ENCODE measurements at places on chromosomes 1 and 21. TPM values are rescaled to one million over a fixed set of nuclear protein-coding genes. Genes with fewer than 3 reads are reported as not detected.

Gene CELSR2
- polyA plus RNA-seq, result 7.3 TPM

Gene AADACL3
- polyA plus RNA-seq, result not detected

Gene RUNX3
- polyA plus RNA-seq, result not detected

DNA sequence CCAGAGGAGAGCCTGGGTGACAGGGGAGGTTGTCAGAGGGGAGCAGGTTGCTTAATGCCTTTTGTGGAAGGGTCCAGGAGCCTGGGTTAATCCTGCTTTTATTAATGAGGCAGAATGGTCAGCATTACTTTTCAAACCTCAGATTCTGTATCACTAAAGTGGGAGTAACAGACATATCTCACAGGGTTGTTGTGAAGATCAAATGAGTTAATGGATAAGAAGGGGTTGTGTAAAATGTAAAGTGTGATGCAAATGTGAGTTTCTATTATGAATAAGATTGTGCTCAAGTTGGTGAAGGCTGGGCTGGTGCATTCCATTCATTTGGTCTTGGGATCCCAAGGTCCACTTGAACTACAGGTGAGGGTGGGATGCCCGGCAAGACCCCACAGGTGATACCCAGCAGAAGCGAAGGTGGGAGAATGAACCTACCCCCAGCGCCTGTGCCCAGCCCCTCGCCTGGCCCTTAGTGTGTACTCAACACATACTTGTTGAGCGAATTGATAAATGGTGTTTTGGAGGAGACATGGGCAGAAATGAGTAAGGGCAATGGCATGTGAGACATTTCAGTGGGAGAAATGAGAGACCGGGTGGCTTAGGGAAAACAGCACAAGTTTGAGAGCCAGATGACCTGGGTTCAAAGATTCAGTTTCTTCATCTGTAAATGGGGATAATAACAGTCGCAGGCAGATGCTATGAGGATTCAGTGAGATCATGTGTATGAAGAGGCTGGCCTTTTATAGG lies 6.2 kb downstream of the SLC26A9 start:
- H3K36me3 ChIP-seq, result no peaks in the 10 kb centered on the region
- no peak overlapping the region for H3K4me3 ChIP-seq
- no peak for DNase-seq
- no peak overlapping the region for H3K27ac ChIP-seq

DNA sequence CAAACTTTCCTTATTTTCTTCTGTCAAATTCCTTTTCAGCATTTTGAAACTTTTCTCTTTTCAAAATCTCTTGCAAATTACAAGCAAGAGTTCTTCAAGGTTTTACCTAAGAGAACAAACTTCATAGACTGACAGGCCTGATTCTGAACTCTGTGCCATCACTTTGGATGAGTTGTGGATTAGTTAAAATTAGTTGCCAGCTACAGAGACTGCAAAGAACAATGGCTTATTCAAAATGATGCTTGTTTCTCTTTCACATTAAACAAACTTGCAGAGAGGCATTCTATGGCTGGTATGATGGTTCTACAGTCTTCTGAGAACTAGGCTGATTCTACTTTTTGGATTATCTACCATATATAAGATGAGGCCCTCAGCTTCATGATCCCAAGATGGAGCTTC lies 3.8 kb downstream of the LRRC8B start:
- no peaks in the 10 kb centered on the region for H3K36me3 ChIP-seq
- no peaks in the 10 kb centered on the region for H3K27me3 ChIP-seq
- no peak overlapping the region for H3K4me3 ChIP-seq
- no peak for DNase-seq

Gene ADAM30
- polyA plus RNA-seq, result not detected

DNA sequence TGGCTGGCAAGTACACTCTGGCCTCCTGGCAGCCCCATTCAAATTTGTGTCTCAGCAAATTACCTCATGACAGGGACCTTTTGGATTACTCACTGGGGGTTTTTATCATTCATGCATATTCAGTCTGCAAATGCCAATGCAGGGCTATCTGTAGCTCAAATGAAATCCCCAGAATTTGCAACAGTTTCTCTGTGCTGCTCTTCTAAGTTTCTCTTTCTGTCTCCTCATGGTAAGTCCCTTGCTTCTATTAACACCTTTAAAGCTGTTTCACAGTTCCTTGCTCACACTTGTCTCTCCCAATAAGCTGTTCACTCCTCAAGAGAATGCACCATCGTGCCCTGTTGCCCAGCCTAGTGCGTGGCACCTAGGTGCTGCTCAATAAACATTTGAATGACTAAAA lies 3.3 kb upstream of the FAM78B start:
- no peak for DNase-seq
- H3K4me3 ChIP-seq, result no peak overlapping the region
- no peak overlapping the region for H3K27ac ChIP-seq

GRCh38 chr1:158180741-158181576 lies at the start of gene CD1D:
CD1D (plus strand) TSS chr1:158180895; CDS start chr1:158181102, 207 bp downstream.
- H3K36me3 ChIP-seq, result no peaks in the 10 kb centered on the region
- peak within 1 kb of the TSS; percentile 79 for H3K4me3 ChIP-seq
- peaks cover 19% of the 10 kb centered on the region for H3K4me1 ChIP-seq
- H3K27ac ChIP-seq, result no peak within 1 kb of the TSS

- no peaks in the 10 kb centered on the region for H3K4me1 ChIP-seq
- no peak overlapping the region for H3K4me3 ChIP-seq
- H3K27me3 ChIP-seq, result peaks cover 14% of the 10 kb centered on the region
- no peak overlapping the region for H3K27ac ChIP-seq
- no peak for DNase-seq
Observed at GRCh38 chr1:207978441-207978840, 67.5 kb upstream of the CD34 start.

DNA sequence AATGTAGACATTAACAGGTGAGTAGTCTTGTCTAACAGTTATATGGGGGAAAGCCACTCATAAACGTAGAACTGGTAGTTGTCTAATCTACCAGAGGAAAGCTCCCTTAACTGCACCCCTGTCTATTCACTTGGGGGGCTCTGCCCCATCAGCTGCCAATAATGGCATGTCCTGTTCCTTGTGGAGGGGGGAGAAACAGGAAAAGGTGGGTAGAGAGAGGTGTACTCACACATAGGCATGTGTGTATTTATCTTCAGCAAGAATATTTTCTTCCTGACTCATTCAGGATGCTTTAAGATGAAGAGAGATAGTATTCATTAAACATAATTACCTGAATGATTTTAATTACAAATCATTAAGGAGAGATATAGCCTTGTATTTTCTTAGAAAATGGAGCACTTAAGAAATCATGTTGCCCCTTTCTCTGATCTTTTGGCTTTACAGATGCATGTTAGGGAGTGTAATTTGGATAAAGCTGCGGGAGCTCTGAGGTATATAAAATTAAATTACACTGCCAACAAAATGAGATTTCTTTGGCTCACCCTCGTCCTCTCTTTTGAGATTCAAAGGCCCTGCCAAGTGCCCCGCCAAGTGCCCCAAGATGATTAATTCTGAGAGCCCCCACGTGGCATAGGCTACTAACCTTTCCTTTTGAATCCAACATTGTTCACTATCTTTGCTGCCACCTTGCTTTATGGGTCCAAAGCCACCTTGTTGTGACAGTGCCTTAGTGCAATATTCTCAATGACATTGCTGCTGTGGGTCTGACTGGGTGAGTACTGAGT lies 286.3 kb upstream of the LYPLAL1 start:
- no peaks in the 10 kb centered on the region for H3K36me3 ChIP-seq
- H3K27ac ChIP-seq, result peak overlapping the region; percentile 5
- no peak for DNase-seq
- no peak overlapping the region for H3K4me3 ChIP-seq
- H3K27me3 ChIP-seq, result no peaks in the 10 kb centered on the region

Gene GRIK1
- polyA plus RNA-seq, result not detected

Gene CELF3
- polyA plus RNA-seq, result not detected

GRCh38 chr1:178434899-178435435 lies 61.8 kb downstream of the CLEC20A start:
- H3K27ac ChIP-seq, result no peak overlapping the region
- no peak overlapping the region for H3K4me3 ChIP-seq
- no peaks in the 10 kb centered on the region for H3K27me3 ChIP-seq
- DNase-seq, result no peak
- H3K36me3 ChIP-seq, result no peaks in the 10 kb centered on the region

DNA sequence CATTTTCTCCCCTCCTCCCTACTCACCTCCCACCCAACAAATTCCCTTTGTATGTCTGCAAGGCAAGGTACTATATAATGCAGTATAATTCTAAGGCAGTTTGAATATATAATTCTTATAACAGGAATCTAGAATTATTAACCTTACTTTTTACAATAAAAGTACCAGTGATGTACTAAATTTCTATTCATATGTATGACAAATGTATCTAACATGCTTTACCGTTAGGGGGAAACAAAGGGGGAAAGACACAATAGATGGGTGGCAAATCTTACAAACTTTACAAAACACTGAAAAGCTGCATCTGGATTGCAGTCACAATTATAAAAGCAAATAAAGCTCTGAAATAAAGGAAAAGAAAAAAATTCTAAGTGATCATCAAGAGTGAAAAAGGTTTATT lies 2.3 kb downstream of the PIK3R3 start:
- peaks cover 5% of the 10 kb centered on the region for H3K27me3 ChIP-seq
- no peak overlapping the region for H3K4me3 ChIP-seq
- peaks cover 12% of the 10 kb centered on the region for H3K4me1 ChIP-seq
- no peak overlapping the region for H3K27ac ChIP-seq
- no peaks in the 10 kb centered on the region for H3K36me3 ChIP-seq

Gene KCNA3
- polyA plus RNA-seq, result not detected

Gene OR2L2
- polyA plus RNA-seq, result 0.03 TPM

DNA sequence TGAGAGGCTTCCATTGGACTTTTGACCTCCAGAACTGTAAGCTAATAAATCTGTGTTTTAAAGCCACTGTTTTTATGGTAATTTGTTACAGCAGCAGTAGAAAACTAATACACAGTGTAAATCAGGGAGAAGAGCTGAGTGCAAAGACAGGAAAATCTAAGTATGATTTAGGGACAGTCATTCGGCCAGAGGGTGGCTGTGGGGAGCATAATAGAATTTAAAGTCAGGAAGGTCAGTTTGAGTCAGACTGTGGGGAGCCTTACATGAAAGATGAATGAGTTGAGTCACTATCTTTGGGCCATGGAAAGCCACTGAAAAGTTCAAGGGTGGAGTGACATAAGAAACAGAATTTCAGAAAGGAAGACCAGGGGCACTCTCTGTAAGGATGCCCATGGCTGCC lies 52.4 kb upstream of the SSX2IP start:
- H3K27me3 ChIP-seq, result no peaks in the 10 kb centered on the region
- no peaks in the 10 kb centered on the region for H3K4me1 ChIP-seq
- no peaks in the 10 kb centered on the region for H3K36me3 ChIP-seq
- DNase-seq, result no peak

- H3K4me1 ChIP-seq, result no peaks in the 10 kb centered on the region
- H3K27ac ChIP-seq, result no peak overlapping the region
- no peaks in the 10 kb centered on the region for H3K36me3 ChIP-seq
- DNase-seq, result no peak
- H3K4me3 ChIP-seq, result no peak overlapping the region
- H3K27me3 ChIP-seq, result no peaks in the 10 kb centered on the region
Observed at GRCh38 chr1:67960766-67961165, 89.7 kb downstream of the DIRAS3 start.

DNA sequence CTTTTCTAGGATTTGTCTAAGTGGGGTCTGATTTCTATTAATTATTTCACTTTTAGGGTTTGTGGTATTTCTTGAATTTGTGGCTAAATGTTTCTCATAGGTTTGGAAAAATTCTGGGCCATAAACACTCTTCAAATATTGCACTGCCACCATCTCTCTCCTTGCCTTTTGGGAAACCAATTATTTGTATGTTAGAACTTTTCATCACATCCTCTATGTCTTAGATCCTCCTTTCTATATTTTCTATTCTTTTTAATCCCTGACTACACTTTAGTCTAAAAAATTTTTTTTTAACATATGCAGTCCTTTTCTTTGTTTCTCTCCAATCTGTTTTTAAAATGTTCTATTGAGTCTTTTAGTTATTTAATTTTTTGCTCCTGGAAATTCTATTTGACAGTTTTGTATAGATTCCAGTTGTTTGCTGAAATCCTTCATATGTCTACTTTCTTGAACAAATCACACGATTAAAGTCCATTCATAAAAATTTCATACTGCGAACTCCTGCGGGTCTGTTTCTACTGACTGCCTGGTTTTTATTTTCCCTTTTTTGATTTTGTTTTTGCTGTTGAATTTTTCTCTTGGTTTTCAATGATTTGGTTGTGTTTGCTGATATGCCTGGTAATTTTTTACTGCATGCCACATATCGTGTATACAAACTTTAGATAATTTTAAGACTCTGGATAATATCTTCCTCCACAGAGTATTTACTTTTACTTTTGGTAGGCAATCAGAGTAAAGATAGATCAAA lies 143.1 kb downstream of the COQ8A start:
- no peak for DNase-seq
- no peaks in the 10 kb centered on the region for H3K36me3 ChIP-seq
- H3K4me3 ChIP-seq, result no peak overlapping the region
- H3K27me3 ChIP-seq, result no peaks in the 10 kb centered on the region
- no peak overlapping the region for H3K27ac ChIP-seq

- no peak overlapping the region for H3K4me3 ChIP-seq
- no peaks in the 10 kb centered on the region for H3K27me3 ChIP-seq
- no peaks in the 10 kb centered on the region for H3K36me3 ChIP-seq
- no peaks in the 10 kb centered on the region for H3K4me1 ChIP-seq
Observed at GRCh38 chr1:159282118-159282517, 20.0 kb upstream of the FCER1A start.

Gene SPEN
- polyA plus RNA-seq, result 4.9 TPM

Gene CD48
- polyA plus RNA-seq, result 0.30 TPM

- H3K27ac ChIP-seq, result no peak overlapping the region
- H3K27me3 ChIP-seq, result no peaks in the 10 kb centered on the region
- H3K4me3 ChIP-seq, result no peak overlapping the region
- H3K36me3 ChIP-seq, result no peaks in the 10 kb centered on the region
- peaks cover 8% of the 10 kb centered on the region for H3K4me1 ChIP-seq
Observed at GRCh38 chr1:92442351-92442750, 44.4 kb downstream of the GFI1 start.

DNA sequence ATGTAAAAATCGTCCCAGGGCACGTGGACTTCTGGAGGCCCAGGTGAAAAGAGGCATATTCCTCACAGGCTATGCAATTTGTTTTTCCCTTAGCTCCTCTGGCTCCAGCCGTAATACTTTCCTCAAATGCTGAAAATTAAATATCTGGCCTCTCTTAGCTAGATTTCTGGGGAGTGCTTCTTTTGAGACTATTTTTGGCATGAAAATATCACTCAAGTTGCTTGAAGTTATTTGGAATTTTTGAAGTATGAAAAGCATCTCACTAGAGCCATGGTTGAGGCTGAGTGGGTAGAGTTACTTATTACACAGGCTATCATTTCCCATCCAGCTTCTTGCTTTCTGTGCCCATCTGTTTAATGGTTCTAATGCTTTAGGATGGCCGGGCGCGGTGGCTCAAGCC lies 59.7 kb downstream of the MYOM3 start:
- H3K27me3 ChIP-seq, result no peaks in the 10 kb centered on the region
- no peaks in the 10 kb centered on the region for H3K36me3 ChIP-seq
- H3K4me1 ChIP-seq, result peaks cover 4% of the 10 kb centered on the region
- H3K4me3 ChIP-seq, result no peak overlapping the region
- H3K27ac ChIP-seq, result no peak overlapping the region
- no peak for DNase-seq

Data from keratinocyte (primary cell).